ENCODE measurements at places on chromosomes 11 and 22.

DNA sequence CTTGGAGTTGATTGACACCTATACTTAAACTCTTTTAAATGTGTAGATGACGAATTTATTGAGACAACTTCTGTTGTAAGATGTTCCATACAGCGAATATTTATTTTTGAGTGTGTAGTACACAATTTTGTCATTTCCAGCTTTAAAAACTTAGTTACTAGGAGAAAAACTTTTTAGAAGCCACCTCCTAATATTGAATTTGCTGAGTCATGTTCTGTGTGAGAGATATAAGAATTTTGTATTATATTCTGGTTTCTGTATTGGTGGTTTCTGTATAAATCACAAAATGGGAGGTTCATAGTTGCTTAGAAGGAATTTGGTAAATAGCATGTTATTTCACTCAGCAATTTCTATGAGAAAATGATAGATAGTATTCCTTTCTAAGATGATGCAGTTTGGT, 171.3 kb downstream of the WNT11 start:
- DNase-seq, result no peak

DNA sequence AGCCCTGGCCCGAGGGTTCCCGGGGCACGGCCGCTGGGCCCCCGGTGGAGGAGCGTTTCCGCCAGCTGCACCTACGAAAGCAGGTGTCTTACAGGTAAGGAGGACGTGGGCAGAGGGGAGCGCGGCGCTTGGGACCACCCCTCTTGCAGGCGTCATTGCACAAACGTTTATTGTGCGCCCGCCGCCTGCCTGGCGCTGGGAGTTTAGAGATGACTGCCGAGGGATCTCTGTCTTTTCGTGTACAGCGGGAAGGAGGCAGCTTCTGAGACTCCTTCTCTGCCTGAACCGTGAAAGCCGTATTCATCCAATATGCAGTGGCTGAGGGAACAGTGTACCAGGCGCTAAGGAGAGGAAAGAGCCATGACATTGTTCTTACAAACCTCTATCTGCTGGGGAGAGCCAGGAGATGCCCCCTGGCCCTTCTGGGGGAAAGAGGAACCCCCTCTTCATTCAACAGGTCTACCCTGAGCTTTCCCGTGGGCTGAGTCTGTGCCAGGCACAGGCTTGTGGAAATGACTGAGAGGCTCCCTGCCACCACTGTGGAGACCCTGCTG, 13.8 kb upstream of the DGKZ start:
- DNase-seq, result no peak

DNA sequence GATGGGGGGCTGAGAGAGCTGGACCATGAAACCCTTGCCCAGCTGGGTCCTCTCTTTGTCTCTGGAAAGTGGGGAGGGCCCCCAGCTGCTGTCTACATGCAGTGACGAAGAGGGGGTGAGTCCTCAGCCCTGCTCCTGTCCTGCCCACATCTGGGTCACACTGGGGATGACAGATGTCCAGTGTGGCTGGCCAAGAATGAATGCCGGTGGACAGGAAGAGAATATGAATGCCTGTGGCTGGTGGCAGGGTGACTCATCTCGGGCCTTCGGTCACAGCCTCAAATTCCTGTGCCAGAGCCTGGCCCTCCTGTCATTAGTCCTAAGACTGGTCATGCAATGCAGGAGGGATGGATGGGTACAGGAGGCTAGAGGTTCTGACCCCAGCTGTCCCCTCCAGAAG, 2.2 kb upstream of the PNPLA3 start:
- DNase-seq, result no peak

DNA sequence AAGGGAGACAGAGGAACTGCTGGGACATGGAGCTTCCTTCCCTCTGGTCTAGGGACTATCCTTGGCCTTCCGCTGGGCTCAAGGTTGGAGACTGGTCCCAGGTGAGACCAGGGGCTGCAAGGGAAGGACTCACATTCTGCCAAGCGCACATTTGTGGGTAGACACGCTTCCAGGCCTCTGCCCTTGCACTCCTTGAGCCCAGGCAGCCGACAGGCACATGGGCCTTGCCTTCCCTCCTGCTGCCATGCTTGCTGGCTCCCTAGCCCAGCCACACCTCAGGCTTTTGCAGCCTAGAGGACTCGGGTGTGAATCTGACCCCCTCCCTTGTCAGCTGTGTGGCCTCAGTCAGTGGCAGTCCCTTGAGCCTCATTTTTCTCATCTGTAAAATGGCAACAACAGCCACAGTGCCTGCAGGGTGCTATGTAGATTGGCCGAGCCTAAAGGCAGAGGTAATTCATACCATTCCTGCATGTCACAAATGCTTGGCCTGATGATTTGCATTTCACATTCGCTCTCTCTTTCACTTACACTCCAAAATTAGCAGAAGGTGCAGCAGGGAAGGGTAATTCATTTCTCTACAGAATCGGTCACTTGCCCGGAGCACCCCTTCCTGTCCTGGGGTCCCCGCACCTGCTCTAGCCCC, 57.6 kb upstream of the NECTIN1 start:
- no peak for DNase-seq

DNA sequence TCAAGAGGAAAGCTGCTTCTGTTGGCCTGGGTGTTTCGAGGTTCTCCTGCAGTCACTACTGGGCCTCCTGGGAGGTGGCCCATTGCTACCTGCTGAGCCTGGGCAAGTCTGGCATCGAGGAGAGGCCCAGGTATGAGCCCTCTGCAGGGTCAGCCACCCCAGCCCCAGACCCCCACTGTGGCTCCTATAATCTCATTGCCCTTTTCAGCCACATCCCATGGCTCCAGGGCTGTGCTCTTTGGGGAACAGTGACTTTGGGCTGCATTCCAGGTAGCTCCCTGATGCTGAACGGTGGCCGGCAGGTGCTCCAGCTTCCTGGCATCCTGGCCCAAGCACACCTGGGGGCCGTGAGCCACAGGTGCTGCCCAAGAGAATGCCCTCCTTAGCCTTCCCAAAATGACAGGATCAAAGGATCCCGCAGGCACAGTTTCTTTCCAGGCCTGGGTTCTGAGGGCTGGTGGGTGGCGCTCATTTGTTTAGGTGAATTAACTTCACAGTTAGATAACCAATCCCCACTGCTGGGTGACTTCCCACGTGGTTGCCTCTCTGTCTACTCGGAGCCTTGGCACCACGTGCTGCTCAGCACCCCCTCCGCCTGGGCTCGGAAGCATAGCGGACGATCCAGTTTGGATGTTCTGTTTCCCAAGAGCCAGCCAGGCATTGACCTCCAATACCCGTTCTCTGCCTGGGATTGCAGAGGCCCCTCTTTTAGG, 97.4 kb downstream of the BCR start:
- DNase-seq, result no peak

- no peak for DNase-seq
Observed at GRCh38 chr11:35735411-35735810, 72.8 kb downstream of the TRIM44 start.

DNA sequence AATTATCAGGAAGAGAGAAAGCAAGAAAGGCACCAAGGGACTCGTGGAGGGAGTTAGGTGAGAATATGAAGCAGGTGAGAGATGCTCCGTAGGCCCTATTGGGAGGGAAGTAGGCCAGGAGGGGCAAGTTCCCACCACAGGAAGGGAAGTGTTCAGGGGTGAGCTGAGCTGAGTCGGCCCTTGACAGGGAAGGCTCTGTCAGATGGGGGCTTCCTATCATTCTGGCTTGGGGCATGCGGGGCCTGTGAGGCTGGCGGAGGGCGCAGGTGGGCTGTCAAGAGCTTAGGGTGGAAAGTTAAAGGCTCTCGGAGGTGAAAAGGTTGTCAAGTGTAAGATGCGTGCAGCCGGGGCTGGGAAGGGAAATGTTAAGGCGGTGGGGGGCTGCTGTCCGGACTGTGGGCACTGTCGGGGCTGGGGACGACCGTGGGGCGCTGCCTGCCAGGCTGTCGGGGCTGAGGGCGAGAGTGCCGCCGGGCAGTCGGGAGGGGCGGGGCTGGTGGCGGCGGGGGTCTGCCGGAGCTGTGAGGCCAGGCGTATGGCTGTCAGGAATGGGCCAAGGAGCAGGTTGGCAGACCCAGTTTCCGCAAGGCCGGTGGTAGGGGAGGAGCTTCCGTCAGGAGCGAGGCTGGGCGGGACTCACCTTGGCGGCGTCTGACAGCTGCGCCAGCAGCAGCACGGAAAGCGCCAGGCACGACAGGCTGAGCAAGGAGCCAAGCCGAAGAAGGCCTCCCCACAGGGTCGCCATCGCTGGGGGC, 496 bp downstream of the TMEM9B start:
- peak; percentile 77 for DNase-seq

DNA sequence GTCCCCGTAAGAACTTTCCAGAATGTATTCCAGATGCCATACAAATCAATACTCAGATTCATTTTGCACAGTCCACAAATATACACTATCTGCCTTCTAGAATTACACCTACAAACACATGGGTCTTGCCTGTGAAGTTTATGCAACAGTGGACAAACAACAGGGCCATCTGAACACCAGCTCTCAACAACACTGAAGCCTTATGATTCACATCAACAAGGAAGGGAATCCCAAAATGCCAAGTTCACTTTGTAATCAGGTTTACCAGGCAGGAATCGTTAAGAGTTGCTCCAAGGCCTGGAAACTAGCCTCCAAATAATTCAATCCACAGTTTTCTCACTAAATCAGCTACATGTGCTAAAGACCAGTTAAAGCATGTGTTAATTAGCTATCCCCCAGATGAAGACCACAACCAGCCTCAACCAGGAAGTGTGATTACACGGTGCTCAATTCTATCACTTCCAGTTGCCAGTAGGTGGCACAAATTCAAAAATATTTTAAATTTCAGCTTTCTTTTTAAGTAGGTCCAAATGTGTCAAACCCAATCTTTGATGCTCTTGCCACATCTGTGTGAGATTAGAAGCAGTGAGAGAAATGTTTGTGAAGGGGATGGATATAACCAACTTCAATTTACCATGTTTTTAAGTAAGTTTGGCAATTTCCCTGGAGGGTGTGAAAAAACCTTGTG, 139.1 kb upstream of the BDNF start:
- DNase-seq, result no peak

DNA sequence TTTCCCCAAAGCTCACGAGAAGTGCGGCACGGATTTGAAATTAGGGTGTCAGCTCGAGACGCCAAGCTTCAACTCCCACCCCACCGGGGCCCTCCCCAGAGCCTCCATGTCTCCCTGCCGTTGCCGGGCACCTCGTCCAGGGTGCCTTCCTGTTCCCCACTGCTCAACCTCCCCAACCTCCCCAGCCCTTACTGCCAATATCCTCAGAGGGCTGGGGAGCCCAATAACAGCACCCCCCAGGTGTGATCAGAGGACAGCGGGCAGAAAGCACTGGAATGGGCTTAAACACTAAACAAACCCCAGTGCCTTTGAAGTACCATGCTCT, 1336.4 kb downstream of the TBC1D22A start:
- DNase-seq, result no peak

- DNase-seq, result no peak
Observed at GRCh38 chr22:39242595-39243438, 2.0 kb downstream of the PDGFB start.

DNA sequence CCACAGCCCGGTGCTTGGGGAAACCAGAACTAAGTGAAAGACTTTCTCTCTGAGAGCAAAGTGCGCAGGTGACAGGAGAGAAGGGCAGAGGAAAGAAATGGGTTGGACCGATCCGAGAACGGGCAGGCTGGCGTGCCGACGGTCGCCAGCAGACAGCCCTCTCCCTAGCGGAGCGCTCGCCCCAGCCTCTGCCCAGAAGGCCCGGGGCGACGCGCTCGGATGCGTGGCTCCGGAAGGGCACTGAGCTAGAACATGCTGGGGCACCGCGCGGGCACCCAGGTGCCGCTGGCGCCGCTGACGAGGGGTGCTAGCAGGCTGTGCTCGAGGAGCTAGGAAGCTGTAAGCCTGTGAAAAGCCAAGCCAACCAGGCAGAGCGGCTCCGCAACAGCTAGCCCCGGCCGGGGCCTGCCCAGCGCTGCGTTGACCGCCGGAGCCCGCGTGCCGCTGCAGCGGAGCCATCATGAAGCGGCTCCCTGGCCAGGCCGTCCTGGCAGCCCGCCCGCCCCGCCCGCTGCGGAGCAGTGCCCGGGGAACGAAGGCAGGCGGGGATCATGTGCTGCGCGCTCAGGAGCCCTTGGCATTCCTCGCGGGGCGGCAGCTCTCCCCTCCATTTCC, 22.1 kb upstream of the RRAS2 start:
- peak; percentile 84 for DNase-seq

GRCh38 chr11:79208126-79208525, 232.7 kb downstream of the TENM4 start:
- no peak for DNase-seq

GRCh38 chr22:22938672-22939587, 51.3 kb downstream of the IGLL5 start:
- peak; percentile 0 for DNase-seq

GRCh38 chr11:95568281-95568680, 221.3 kb downstream of the FAM76B start:
- no peak for DNase-seq

GRCh38 chr11:117182551-117182935, 4.0 kb downstream of the SIDT2 start:
- DNase-seq, result no peak

GRCh38 chr22:41770715-41771468, 29.6 kb upstream of the CCDC134 start:
- DNase-seq, result no peak

GRCh38 chr11:22432291-22433093, 94.3 kb downstream of the SLC17A6 start:
- DNase-seq, result peak; percentile 40

GRCh38 chr22:50727678-50728522, 10.1 kb upstream of the ACR start:
- peak; percentile 9 for DNase-seq

DNA sequence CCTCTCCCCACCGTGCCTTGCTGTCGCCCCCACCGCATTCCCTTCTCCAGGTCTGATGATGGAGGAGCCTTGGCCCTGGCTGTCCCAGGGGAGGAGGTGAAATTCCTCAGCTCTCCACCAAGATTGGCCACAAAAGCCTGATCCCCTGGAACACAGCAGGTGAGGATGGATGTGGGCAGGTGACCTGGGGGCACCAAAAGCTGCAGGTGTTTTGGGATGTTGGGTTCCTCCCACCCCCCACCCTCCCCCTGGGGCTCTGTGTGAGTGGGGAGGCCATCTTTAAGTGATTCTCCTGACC, 639 bp downstream of the TRIOBP start:
- no peak for DNase-seq

DNA sequence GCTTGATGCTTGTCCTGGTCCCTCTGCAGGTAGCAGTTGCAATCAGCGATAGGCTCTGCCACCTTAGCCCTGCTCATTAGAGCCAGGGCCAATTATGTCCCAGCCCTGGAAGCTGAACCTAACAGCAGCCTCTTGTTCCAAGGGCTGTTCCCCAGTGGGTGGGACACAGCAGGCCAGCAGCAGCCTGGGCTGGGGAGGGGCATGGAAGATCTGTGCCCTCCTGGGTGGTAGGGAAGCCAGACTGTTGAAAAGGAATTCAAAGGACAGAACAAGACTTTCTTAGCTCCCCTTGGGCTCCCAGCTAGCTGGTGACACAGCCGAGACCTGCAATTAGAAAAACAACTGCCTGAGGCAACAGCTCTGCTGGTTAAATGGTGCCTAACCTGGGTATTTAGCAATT, 17.4 kb downstream of the DRD2 start:
- no peak for DNase-seq

DNA sequence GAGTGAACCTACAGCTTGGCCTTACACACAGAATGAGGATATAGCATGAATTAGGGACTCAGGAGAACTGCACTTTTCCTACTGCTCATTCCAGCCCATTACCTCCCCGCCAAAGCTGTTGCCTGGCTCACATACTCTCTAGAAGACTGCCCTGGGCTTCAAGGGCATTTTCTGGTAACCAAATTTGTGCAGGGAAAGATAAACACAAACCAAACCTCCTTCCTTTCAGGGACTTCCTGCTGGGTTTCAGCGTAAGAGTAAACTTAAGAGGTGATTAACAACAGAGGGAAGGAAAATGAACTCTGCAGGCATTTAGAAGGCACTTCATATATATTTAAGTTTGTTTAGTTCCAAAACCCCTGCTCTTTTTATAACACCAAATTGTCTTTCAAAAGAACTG, 194.9 kb downstream of the SWAP70 start:
- DNase-seq, result no peak

- peak; percentile 53 for DNase-seq
Observed at GRCh38 chr22:27405672-27406388, 395.7 kb downstream of the MN1 start.

All from left ventricle myocardium inferior (tissue), 1 donor.